Amniotic epithelial cell (primary cell): ENCODE measurements at places on chromosomes 6 and 20.

DNA sequence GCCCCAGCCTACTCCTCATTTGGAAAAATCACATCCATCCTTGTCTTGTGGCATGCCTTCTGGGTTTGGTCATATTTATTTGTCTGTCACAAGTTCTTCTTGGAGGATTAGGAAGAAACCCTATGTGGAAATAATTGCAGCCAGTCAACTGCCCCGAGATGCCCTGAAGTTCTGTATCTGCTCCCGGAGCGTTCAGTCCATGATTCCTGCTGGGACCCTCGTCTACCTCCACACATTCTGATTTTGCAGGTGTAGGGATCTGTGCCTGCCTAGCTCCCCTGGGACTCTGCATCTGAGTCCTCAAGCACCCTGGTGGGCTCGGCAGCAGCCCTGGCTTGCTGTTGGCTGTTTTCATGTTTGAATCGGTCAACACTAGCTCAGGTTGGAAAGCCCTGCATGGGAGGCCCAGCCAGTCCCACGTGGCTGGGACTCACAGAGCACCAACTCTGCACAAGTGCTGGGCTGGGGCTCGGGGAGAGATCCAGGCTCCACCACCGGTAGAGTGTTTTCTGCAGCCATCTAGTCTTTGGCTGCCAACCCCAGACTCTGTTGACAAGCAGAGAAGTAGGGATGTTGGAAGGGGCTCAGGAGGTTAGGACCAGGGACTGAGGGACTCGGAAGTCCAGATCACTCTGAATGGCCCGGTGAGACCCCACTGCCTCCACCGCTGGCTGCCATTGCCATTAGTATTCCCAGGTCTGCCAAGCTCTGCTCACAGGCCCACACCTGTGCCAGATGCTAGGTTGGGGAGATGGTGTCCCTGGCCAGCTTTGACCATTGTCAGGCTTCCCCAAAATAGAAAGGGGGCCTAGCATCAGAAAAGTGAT, 183.5 kb upstream of the CST7 start:
- DNase-seq = no peak

- DNase-seq = no peak
Measured at GRCh38 chr6:53358440-53359094, 9.8 kb upstream of the ELOVL5 start.

DNA sequence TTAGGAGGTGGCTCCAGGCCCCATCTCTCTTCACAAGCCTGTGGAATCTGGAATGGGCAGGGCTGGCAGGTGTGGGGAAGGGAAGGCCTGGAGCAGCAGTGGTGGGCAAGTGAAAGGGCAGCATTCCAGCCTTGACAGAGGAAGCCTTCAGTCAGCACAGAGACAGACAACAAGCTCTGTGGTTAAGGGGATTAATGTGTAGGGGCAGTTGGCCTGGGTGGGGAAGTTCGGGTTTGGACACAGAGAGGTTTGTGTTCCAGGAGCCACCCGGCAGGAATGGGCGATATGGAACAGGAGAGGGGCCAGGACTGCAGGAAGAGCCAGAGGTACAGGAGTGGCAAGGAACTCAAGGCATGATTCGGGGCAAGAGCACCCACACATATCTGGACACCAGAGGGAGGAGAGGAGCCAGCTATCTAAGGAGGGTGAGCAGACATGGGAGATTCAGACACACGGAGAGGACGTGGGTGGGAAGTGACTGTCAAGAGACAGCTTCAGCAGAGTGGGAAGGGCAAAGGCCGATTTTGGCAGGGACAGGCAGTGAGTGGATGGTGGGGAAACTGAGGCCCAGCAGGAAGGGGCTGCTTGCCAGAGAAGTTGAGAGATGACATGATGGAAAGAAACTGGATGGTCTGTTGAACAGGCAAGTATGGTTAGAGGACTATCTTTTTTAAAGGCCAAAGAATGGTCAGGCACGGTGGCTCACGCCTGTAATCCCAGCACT, 2.5 kb upstream of the SLC44A4 start:
- DNase-seq = no peak

DNA sequence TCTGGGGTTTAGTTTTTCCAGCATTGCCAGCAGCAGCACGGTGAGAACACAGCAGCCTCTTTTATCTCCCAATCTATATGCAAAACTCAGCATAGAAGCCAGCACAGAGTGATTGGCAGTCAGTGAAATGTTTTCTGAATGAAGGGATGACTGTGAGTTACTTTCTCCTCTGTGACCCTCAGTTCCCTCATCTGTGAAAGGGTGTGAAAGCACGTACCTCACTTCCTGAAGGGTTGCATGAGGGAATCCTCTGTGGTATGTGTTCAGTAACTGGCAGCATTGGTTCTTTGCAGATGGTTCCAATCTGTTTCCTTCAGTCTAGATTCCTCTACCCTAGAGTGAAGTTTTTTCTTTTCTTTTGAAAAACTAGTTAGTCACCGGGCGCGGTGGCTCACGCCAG, 40.0 kb downstream of the EFCAB8 start:
- no peak for DNase-seq

DNA sequence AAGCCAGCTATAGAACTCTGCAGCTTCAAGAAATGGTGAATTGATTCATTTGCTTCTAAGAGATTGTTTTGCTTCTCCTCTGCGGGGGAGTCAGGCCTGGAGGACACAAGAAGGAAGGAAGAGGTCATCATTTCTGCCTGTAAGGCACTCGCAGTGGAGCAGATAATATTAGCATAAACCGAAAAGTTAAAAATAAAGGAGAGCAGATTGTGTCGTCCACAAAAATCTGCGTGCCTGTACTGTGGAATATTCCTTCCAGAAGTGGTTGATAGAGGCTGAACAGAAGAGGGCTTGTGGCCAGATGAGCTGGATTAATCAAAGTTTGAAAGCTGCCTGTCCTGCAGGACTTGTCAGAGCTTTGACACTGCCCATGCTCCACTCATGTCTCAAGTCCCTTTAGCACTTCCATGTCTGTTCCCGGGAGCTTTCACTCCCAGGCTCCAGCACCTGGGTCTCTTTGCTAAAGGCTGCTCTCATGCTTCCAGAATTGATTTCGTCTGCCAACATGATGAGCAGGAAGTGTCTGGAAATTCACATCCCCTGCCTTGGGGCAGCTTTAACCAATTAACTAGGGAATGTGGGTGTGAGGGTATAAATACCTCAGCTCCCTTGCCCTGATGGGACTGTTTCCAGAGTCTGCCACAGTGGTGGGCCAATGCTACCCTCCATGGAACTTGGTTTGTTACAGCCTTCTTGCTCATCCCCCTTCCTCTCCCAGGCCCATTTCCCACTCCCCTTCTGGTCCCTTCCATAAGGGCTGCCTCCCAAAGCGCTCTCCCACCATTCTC, 65.1 kb upstream of the STX16 start:
- DNase-seq = no peak

DNA sequence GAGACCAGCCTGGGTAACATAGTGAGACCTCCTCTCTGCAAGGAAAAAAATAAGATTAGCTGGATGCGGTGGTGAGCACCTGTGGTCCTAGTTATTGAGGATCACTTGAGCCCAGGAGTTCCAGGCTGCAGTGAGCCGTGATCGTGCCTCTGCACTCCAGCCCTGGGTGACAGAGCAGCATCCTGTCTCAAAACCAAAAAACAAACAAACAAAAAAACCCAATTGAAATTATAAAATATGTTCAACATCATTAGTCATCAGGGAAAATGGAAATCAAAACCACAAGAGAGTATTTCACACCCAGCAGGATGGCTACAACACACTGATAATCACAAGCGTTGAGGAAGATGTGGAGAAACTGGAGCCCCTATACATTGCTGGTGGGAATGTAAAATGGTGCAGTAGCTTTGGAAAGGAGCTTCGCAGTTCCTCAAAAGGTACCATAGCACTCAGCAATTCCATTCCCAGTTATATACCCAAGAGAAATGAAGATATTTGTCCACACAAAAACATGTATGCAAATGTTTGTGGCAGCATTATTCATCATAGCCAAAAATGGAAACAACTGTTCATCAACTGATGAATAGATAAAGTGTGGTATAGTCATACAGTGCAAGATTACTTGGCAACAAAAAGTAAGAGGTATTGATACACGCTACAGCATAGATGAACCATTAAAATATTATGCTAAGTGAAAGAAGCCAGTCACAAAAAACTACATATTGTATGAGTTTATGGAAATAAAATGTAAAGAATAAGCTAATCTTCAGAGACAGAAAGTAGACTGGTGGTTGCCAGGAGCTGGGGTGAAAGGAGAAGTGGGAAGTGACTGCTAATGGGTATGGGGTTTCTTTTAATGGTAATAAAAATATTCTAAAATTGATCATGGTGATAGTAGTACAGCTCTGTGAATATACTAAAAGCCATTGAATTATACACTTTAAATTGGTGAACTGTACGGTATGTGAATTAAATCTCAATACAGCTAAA, 38.7 kb upstream of the RIPOR2 start:
- DNase-seq = no peak

DNA sequence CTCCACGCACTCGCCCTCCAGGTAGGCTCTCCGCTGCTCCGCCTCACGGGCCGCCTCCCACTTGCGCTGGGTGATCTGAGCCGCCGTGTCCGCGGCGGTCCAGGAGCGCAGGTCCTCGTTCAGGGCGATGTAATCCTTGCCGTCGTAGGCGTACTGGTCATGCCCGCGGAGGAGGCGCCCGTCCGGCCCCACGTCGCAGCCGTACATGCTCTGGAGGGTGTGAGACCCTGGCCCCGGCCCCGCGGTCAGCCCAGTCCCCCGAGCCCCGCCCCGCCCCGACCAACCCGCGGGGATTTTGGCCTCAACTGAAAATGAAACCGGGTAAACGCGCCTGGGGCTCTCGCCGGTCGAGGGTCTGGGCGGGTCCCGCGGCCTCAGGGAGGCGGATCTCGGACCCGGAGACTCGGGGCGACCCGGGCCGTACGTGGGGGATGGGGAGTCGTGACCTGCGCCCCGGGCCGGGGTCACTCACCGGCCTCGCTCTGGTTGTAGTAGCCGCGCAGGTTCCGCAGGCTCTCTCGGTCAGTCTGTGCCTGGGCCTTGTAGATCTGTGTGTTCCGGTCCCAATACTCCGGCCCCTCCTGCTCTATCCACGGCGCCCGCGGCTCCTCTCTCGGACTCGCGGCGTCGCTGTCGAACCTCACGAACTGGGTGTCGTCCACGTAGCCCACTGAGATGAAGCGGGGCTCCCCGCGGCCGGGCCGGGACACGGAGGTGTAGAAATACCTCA, 598 bp downstream of the HLA-B start:
- peak; percentile 14 for DNase-seq

- DNase-seq = no peak
Measured at GRCh38 chr20:50121858-50122271, 8.9 kb upstream of the UBE2V1 start.

- peak; percentile 82 for DNase-seq
Measured at GRCh38 chr6:134517145-134517658, 199.3 kb upstream of the SGK1 start.

DNA sequence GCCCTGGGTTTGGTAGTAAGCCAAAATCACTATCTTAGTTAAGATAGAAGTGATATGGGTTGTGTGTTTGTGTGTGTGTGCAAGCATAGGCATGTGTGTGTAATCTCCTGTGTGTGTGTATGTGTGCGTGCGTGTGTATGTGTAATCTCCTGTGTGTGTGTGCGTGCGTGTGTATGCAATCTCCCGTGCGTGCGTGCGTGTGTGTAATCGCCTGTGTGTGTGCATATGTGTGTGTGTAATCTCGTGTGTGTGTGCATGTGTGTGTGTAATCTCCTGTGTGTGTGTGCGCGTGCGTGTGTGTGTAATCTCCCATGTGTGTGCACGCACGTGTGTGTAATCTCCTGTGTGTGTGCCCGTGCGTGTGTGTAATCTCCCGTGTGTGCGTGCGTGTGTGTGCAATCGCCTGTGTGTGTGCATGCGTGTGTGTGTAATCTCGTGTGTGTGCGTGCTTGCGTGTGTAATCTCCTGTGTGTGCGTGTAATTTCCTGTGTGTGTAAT, 219.3 kb upstream of the GGTLC1 start:
- DNase-seq = no peak

DNA sequence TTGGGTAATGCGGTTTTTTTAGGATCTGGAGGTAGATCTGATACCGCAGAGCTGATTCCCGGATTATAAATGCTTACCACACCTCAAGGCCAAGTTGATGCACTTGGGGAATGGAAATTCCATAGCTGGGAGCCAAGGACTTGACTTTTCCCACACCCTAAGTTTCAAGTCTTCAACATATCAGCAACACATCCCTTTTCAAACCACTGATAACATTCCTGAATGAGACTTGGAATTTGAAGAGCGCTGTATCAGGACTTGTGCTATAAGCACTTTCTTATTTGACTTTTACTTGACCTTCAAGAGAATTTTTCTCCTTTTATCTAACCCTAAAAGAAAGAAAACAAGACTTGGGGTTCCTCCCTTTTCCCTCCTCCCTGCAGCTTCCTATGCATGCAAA, 90.6 kb upstream of the NAA20 start:
- DNase-seq = peak; percentile 97

- no peak for DNase-seq
Measured at GRCh38 chr6:13355999-13356785, 27.9 kb upstream of the TBC1D7 start.

DNA sequence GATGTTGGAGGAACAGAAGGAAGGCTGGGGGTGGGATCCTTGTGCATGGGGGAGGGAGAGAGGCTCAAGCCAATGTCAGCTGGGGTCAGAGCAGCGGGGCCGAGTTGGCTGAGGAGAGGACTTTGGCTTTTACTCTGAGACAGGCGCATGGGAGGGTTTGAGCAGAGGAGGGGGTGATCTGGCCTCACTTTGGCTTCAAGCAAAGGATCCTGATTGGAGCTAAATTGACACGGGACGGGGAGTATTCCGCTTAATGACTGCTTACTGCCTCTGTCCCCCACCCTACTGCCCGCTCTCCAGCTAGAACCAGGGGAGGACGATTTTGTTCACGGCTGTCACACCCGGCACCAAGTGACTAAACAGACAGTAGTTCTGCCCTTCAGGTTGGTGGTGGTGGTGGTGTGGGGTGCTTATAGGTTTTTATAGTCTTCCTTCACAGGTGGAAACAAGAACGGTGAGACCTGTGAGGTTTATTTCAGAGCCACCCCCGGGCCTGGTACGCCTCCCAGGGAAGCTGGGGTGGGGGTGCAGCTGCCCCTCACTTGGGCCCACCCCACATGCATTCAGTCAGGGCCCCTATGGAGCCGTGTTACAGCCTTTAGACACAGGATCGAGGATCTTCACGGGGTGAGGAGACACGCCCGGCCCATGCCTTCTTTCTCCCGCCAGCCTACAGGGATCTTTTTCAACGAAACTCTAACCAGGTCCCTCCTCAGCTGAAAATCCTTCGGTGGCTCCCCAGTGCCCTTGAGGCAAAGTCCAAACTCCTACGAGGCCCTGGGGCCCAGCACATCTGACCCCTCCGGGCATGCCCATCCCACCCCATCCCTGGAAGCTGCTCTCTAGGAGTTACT, 1.3 kb upstream of the SNAI1 start:
- DNase-seq = no peak

DNA sequence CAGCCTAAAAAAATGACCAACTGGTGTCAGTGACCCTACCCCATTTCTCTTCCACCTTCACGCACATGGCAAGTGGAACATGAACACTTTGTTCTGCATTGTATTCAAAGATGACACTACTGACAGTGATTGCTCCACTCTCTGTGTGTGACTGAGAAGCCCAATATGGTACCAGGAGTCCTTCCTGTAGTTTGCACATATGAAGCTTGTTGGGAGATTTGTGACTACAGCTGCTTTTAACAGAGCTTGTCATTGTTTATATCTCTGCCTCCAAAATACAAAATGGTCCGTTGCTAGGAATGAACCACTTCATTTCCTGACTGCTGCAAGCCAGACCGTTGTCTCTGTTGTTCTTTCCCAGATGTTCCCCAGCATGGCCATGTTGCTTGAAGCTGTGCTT, 140.3 kb upstream of the TCF21 start:
- no peak for DNase-seq

- DNase-seq = peak; percentile 25
Measured at GRCh38 chr6:79158856-79159516, 75.5 kb downstream of the HMGN3 start.

GRCh38 chr20:37649017-37649416, 44.8 kb upstream of the CTNNBL1 start:
- no peak for DNase-seq
